ENCODE measurements at places on chromosomes 5 and 9. TPM values are rescaled to one million over a fixed set of nuclear protein-coding genes. Genes with fewer than 3 reads are reported as not detected.

Gene CCNJL
- total RNA-seq = not detected

Gene CEL
- under 0.01 TPM for total RNA-seq

Gene ADGRV1
- not detected for total RNA-seq

Gene MCTP1
- total RNA-seq = 7.2 TPM

Gene PCDHB5
- under 0.01 TPM for total RNA-seq

Gene PTGES
- 4.4 TPM for total RNA-seq

Gene FGD3
- not detected for total RNA-seq

Gene PIK3R1
- total RNA-seq = 12.6 TPM

Gene PTPN3
- total RNA-seq = 0.29 TPM

Gene SPINK13
- not detected for total RNA-seq

Gene ADRB2
- under 0.01 TPM for total RNA-seq

Gene TMEM174
- total RNA-seq = not detected

Measured in myometrial cell (primary cell).